Stimulated activated CD8-positive, alpha-beta memory T cell treated with anti-CD3 and anti-CD28 coated beads, Interleukin-4, amount 100 ng/mL, for 1 hour (primary cell): ENCODE measurements at places on chromosomes 13 and 19.

- no peak for DNase-seq
Measured at GRCh38 chr13:111215081-111216047, 100.3 kb downstream of the ARHGEF7 start.

- DNase-seq, result no peak
Measured at GRCh38 chr19:1826557-1827521, 14.8 kb upstream of the ATP8B3 start.

DNA sequence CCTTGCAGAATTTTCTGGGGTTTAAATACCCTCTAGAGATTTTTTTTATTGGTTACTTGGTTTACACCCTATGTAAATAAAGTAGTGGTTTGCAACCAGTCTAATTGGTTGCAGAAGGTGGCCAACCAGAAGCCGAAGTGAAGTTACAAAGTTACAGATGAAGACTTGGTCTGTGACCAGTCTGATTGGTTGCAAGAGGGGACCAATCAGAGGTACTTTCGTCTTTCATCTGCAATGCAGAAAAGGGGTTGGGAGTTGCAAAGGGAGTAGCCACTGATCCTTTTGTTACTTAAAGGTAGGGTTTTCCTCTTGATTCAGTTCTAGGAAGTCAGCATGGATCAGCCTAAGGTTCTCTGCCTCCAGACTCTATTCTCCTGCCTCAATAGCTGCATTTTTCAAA is 48.8 kb upstream of the CHST8 start:
- no peak for DNase-seq

DNA sequence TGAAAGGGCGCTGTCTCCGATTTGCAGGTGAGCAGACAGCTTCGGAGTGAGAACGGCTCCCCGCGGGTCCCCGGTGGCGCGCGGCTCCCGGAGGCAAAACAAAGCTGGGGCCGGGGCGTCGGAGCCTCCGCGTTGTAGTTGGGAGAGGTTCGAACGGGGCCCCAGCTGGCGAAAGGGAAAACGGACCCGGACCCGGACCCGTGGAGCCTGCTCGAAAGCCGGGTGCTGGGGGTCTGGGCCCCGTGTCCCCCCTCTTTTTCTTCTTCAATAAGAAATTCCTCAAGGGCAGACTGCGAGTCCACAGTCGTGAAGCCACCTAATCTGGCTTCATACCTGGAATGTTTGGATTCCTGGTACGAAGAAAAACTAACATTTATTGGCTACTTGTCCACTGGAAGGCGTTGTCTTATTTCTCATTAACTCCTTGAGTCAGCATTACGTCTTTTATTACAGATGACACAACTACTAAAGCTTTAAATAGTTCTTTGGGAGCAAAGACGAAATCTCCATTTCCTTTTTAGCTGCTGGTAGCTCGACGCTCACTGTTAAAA is 632 bp upstream of the MTIF3 start:
- DNase-seq, result no peak

- no peak for DNase-seq
Measured at GRCh38 chr13:89212186-89212585, 1541.0 kb downstream of the SLITRK5 start.

- no peak for DNase-seq
Measured at GRCh38 chr19:17831419-17831888, 10.1 kb upstream of the INSL3 start.

DNA sequence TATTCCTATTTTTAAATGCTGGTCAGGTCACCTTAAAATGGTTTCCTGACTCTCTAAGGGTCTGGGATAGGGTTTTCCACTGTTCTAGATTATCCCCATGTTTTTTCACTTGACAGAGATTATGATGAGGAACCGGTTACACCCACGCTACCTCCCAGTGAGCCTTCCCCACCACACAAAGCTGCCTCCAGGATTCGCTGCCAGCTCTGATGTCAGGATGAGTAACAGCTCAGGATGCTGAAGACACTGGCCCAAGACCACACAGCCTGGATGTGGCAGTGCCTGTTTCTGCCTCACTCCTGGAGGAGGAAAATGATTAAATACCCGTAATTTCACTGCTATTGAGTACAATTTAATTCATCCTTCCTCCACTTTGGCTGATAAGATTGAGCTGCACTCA is 22.9 kb downstream of the ZNF114 start:
- no peak for DNase-seq

- no peak for DNase-seq
Measured at GRCh38 chr19:30394481-30395151, 22.4 kb downstream of the ZNF536 start.

- no peak for DNase-seq
Measured at GRCh38 chr19:31613683-31614219, 264.5 kb upstream of the TSHZ3 start.
